DMS53 (cell line): ENCODE measurements at places on chromosomes 1 and 21.
A peak's percentile ranks its signal among the peaks of the same experiment; 100 is the strongest.

- no peak for DNase-seq
These were observed 121.7 kb upstream of the FOXD3 start for GRCh38 chr1:63200676-63201075.

DNA sequence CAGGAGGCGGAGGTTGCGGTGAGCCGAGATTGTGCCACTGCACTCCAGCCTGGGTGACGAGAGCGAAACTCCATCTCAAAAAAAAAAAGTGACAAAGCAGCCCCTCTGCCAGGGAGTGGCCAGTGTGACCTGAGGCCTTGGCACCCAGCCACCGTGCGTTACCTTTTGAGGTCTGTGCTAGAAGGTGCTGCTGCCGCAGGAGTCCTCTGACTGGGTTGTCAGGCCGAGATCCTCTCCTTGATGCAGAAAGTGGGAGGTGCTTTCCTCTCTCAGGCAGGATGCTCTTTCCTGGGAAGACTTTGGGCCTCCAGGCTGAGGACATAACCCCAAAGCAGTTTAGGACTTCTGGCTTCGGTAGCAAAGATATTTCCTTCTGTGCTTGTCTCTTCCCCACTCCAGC, 280.5 kb upstream of the VAMP3 start:
- DNase-seq: peak; percentile 43

DNA sequence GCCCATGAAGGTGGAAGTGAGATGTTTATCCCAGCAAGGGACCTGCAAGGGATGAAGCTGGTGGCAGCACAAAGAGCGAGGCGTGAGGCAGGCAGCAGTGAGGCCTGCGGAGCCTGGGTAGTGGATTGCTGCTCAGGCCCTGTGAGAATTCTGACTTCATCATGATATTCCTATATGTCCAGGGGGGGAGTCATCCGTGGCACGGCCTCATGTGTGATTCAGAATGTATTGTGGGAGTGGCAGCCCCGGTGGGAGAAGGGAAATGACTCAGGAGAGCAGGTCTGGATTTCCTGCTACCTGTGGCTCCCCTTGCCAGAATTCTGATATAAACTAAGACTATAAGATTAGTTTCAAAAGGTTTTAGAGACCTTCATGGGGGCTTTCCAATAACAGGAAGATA, 240.9 kb downstream of the CAMTA1 start:
- no peak for DNase-seq

GRCh38 chr1:156371553-156372264, 2.7 kb downstream of the RHBG start:
- peak; percentile 22 for DNase-seq

GRCh38 chr1:182917378-182917777, 35.6 kb downstream of the SHCBP1L start:
- DNase-seq: no peak
